ENCODE measurements at places on chromosomes 7 and 10.
A peak's percentile ranks its signal among the peaks of the same experiment; 100 is the strongest.

DNA sequence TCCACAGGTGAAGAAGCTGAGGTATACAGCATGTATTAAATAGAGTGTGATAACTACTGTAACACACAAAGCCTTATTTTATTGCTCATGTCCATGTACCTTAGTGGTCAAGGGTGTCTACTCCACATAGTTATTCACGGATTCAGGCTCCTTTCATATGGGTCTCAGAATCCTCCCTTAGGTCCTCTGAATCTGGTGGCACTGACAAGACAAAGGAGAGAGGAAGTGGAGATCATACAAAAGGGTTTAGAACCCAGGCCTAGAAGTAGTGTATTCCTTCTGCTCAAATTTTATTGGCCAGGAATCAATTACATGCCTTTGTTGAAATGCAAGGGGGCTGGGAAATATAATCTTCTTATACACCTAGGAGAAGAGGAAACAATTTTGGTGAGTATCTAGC is 164.6 kb downstream of the PTEN start:
- DNase-seq, result no peak

GRCh38 chr10:126387041-126387921 is 996 bp downstream of the ADAM12 start:
- DNase-seq, result peak; percentile 26

- peak; percentile 2 for DNase-seq
Observed at GRCh38 chr10:42367532-42368230, 270.7 kb downstream of the ZNF33B start.

DNA sequence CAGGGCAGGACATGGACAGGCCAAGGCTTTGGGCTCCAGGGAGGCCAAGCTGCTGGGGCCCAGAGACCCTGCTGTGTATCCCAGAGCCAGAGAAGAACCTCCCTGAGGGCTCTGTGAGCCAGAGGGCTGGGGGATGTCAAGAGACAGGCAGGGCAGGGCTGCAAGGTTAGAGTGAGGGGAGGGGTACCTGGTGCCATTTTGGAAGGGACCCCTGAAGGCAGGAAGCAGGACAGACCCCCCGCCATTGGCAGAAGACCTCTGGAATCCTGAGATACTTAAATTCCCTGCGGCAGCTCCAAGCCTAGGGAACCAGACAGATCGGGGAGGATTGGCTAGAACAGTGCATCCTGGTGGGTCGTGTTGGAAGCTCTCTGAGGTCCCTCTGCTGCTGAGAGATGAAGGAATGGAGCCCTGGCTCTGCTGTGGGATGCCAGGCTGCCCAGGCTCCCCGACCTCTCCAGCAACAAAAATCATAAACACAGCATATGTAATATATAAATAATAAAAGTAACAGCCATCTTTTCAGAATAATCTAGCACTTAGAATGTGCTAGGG is 75.0 kb downstream of the LHPP start:
- no peak for DNase-seq

GRCh38 chr7:79211724-79212123 is 241.7 kb downstream of the MAGI2 start:
- DNase-seq, result no peak

DNA sequence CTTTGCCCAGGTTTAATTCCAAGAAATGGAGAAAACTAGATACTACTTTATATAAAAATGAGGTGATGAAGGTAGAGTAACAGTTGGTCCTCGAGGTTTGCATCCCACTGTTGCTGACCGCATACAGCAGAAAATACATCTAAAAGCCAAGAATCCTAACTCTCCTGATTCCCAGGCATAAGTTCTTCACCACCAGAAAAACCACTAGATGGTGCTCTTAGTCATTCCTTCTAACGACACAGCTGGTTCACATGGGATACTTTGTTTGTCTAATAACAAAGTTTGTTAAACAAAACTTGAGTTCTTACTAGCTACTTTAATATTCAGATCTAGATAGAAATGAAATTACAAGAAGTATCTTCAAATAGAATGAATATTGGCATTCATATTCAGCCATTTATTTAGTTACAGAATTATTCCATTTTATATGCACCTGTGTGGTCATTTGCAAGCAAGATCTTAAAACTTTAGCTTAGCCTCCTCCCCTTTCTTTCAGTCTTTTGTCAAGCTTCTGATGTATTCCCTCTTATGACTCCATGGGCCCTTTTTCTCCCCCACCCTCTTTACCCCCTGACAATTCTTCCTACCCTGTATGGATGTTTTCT is 54.1 kb upstream of the CYP26C1 start:
- DNase-seq, result no peak

- DNase-seq, result no peak
Observed at GRCh38 chr10:110679486-110680272, 35.5 kb downstream of the RBM20 start.

- no peak for DNase-seq
Observed at GRCh38 chr10:86642499-86642898, 11.8 kb upstream of the OPN4 start.

DNA sequence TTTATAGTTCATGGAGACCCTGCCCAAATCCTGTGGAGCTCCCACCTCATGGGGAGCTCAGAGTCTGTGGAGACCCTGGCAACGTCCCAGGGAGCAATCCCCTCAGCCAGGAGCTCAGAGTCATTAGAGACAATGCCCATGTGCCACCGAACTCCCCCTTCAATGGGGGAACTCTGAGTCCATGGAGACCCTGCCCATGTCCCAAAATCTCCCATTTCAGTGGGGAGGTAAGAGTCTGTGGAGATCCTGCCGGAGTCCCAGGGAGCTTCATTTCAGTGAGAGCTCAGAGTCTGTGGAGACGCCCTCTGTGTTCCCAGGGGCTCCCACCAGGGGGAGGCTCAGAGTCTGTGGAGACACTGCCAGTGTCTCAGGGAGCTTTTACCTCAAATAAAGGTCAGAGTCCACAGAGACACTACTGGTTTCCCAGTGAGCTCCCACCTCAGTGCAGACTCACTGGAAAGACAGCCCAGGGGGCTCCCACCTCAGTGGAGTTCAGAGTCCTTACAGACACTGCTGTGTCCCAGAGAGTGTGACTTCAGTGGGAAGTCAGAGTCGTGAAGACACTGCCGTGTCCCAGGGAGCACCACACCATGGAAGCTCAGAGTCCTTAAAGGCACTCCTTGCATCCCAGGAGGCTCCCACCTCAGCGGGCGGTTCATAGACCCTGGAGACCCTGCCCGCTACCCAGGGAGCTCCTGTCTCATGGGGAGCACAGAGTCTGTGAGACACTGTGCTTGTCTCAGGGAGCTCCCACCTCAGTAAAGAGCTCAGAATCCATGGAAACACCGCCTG is 5.0 kb downstream of the MYO1G start:
- DNase-seq, result peak; percentile 25

- DNase-seq, result no peak
Observed at GRCh38 chr10:59847326-59847725, 59.0 kb downstream of the CCDC6 start.

GRCh38 chr10:12605580-12606405 is 256.4 kb downstream of the CAMK1D start:
- no peak for DNase-seq

- no peak for DNase-seq
Observed at GRCh38 chr7:43619213-43620012, 36.5 kb downstream of the STK17A start.

- DNase-seq, result no peak
Observed at GRCh38 chr10:4834898-4835405, 8.9 kb downstream of the AKR1E2 start.

DNA sequence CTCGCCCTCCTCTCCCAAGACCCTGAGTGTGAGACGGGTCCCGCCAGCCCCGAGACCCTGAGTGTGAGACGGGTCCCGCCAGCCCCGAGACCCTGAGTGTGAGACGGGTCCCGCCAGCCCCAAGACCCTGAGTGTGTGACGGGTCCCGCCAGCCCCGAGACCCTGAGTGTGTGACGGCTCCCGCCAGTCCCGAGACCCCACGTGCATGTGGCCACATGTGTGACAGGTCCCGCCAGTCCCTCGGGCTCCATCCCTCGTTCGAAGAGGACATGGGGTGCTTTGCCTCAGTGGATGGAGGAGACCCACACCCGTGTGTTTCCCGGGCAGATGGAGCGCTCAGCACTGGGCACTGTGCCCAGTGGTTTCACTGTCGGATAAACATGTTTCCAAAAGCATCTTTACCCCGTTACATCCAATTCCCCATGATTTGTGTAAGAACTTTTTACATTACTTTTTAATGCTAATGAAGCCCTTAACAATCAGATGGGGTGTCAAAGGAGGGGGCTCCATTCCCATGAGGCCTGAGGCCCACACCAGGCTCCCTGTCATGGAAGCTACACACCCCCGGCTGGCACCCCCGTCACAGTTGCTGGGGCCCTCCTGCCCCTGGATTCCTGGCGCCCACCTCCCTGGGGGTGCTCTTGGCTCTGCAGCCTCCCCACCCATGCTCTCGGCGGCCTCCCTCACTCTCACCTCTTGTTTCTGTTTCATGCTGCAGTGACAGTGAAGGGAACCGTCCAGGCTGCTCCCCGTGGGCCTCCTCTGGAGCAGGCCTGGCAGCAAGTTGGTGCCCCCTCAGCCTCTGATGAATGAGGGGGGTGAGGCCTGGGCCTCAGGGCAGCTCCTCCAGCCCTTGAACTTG is 48.5 kb upstream of the CFAP46 start:
- no peak for DNase-seq

- no peak for DNase-seq
Observed at GRCh38 chr10:95841661-95842498, 65.9 kb upstream of the CC2D2B start.

- no peak for DNase-seq
Observed at GRCh38 chr10:48725708-48726107, 41.0 kb downstream of the WDFY4 start.

- no peak for DNase-seq
Observed at GRCh38 chr10:58754469-58755339, 242.0 kb downstream of the BICC1 start.

DNA sequence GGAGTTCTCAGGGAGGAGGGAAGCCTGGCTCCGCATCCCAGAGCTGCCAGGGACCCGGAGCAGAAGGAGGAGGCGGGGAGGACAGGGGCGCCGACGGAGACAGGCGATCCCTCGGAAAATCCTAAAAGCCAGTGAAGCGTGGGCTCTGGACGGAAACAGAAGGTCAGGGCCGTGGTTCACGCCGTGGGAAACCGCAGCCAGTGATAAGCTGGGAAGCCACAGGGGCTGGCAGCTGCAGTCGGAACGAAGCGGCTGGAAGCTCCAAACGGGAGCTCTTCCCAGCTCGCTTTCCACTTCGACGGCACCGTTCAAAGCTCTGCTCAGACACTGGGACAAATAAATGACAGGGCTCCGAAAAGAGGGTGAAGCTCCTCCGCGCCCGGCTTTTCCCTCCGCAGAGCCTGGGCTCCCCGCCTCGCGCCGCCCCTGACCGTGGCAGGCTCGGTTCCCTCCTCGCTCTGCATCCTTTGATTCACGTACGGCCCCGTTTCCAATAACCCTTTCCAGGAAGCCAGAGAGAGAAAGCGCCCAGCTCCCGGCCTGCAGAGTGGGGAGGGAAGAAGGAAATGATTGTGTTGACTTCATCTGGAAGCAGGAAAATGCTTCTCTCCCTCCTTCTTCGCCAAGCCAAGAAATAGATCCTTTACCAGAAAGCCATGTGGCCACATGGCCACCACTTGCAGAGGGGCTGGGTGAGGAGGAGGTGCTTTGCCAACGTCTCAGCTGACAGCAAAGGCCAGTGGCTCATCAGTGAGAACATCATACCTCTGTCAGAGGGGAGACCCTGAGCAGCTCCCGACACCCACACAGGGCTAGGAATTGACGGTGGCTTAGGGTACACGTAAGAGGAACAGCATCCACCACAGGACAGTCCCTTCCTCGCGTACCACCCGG is 57.4 kb downstream of the ADRB1 start:
- DNase-seq, result no peak

DNA sequence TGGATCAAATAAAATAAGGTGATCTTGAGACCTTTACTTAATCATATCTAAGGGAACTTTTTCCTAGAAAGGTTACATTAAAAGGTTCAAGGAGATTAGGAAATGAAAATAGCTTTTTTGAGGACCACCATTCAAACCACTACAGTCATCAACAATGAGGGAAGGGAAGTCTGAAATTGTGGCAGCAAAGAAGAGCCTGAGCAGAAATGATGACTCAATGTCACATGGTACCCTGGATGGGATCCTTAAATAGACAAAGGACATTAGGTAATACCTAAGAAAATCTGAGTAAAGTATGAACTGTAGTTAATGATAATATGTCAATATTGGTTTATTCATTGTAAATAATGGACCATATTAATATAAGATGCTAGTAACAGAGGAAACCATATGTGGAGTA is 236.0 kb downstream of the SEMA3D start:
- DNase-seq, result no peak

DNA sequence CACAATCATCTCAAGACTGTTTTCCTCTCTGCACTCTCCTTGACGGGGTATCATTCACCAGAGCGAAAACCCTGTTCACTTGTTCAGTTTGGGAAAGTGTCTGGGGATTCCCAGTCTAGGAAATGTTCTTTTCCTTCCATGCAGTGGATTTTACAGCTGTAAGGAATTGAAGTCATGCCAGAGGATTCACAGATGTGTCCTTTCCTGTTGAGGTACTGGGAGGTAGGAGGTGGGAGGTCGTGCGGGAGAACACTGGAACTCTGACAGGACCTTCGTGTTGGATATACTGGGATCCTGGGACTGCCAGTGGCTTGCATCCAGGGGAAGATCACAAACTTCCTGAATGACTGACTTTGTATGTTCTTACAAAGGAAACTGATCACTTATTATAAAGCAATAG is 185.5 kb downstream of the BMPER start:
- no peak for DNase-seq

GRCh38 chr10:49527061-49527460 is 11.9 kb downstream of the ERCC6 start:
- no peak for DNase-seq

GRCh38 chr10:18684416-18684815 is 25.2 kb downstream of the ARL5B start:
- no peak for DNase-seq

DNA sequence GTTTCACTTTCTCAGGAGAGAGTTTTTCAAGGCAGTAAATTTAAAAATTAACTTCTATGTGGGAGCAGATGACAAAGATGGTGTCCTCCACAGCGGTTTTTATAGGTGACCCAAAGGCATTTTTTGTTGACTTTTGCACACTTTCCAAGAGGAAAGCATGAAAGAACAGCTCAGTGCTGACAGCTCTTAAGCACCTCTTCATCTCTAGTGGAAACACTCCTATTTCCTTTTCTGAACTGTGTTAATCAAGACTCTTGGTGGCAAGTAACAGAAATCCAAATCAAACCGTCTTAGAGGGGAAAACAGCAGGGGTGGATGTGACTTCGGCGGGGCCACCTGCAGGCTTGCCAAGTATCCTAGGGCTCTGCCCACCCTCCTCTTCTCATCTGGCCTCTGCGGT is 71.8 kb upstream of the GATA3 start:
- DNase-seq, result no peak

Data from activated CD4-positive, CD25-positive, alpha-beta regulatory T cell (primary cell).